Renal pelvis (tissue), 12 donors: ENCODE measurements at places on chromosomes 3 and 15. TPM values are rescaled to one million over a fixed set of nuclear protein-coding genes. Genes with fewer than 3 reads are reported as not detected.

Gene PPARG
- polyA plus RNA-seq, result 28.5 TPM

- no peak for DNase-seq
Observed at GRCh38 chr3:50241163-50241562, 5.2 kb downstream of the GNAI2 start.

Gene C2CD4A
- 0.40 TPM for polyA plus RNA-seq

- DNase-seq, result no peak
Observed at GRCh38 chr3:149547954-149548668, 73.6 kb downstream of the TM4SF4 start.

GRCh38 chr3:154862265-154862664 is 217.9 kb upstream of the MME start:
- no peak for DNase-seq

Gene SGO1
- polyA plus RNA-seq, result 8.2 TPM

- DNase-seq, result no peak
Observed at GRCh38 chr3:105555206-105555605, 188.5 kb downstream of the ALCAM start.

DNA sequence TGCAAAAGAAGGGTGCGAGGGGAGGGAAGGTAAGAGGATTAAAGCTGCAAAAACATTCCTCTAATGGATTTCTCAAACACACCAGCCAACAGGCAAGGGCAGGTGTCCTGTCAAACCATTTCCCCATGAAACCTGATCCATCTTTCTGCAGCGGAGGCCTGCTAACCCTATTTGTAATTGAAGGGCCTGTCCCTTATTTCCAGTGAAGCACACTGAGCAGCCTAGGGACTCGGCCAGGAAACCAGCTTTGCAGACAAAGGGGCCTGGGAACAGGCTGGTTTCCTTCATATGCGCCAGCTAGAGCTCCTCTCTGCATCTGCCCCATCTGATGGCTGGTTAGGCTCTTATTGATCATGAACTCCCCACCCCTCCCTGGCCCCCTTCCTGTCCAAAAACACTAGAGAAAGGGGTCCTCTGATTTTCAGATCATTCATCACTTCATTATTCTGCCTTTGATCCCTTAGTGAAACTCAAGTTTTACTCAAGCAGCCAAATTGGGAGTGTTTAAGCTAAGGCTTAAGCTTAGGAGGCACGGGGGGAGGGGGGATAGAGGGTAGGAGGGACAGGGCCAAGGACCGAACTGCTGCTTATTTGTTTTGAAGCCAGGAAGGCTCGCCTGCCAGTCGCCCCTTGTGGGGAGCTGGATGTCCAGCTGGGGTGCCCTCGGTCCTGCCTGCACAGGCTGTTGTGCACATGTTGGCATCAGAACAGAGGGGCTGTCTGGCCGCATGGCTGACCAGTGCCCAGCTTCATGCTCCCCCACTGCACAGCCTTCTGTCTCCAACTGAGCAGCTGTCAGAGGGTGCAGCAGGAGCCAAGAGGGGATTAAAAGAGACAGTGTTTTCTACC is 53.1 kb downstream of the BOC start:
- no peak for DNase-seq

- no peak for DNase-seq
Observed at GRCh38 chr15:51577636-51578304, 44.8 kb downstream of the DMXL2 start.

GRCh38 chr15:70917955-70918354 is 25.3 kb downstream of the LRRC49 start:
- DNase-seq, result no peak

Gene TGM5
- polyA plus RNA-seq, result not detected

Gene DNAJA4
- polyA plus RNA-seq, result 22.4 TPM
